ENCODE measurements at places on chromosomes 4 and X.

DNA sequence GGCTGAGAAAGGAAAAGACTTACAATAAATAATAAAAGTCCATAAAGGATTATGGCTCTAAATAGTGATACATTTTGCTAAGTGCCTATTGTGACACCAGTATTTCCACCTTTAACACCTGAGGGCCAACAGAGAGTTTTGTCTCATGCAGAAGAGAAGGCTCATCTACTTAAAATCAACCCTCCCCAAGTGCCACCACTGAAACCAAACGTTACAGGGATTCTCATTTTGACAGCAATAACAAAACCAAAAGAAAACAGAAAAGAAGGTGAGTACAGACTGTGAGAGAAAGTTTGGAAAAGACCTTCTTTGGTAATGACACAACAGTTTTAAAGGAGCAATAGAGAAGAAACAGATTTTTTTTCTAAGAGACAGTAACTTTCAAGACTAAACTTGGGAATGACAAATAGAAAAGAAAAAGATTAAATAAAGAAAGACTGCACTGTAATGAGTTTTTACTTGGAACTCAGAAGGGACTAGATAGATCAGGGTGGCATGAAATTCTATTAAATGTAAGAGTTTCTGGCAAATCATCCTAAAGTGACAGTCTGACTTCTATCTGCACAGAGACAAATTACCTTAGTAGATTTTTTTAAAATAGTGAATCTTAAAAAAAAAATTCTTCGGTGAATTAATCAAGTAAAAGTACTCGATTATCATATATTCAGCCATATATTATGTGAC lies 109.7 kb downstream of the ZNF827 start:
- DNase-seq = no peak

DNA sequence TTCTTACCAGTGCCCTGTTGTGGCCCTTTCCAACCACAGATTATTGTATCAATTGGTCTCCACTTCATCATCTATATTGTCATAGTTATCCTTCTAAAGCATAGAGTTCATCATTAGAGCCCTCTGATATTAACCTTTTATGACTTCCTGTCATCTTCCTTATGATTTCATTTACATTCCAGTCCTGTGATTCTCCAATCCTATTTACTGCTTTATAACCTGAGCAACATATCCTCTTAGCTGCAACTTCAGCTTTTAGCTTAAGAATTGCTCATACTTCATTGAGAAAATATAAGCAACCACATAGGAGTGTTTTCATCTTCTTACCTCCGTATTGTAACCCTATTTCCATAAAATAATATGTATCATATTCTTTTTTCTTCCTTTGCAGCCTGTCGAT lies 252.6 kb upstream of the CENPE start:
- DNase-seq = no peak

DNA sequence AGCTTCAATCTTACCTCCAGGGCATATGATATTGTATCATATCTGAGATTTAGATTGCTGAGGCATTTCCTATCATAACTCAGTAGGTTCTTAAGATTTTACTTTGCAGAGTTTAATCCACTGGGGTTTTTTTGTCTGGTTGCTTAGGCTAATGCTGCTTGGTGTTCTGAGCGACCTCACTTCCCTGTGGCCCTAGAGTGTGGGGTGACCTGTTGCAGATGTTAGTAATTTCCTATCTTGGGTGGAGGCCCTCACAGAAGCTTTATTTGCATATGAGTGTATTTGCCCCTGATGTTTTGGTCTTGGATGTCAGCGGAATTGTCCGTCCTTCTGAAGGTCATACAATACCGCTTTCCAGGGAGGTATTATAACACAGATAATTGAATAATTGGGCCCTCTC lies 137.1 kb downstream of the NDST3 start:
- DNase-seq = no peak

- no peak for DNase-seq
Observed at GRCh38 chrX:150094996-150095395, 156.7 kb upstream of the EOLA2 start.

GRCh38 chrX:121831601-121832000 lies 784.2 kb downstream of the GLUD2 start:
- DNase-seq = no peak

DNA sequence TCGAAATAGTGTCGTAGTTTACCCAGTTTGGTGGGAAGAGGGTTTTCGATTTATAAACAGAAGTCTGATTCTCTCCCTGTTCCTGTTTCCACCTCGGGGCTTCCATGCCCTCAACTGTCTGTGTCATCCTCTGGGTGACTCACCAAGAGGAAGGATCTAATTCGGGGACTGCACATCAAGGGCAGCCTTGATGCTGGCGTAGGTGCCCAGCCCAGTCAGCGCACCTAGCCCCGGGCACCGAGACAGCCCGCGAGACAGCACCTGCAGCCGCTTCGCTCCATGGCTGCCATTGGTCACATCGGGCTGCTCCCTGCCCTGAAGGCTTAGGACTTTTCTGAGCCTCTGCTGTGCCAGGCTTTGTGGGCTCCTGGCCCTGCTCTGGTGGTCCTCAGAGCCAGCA lies 7.7 kb downstream of the ABCD1 start:
- no peak for DNase-seq

DNA sequence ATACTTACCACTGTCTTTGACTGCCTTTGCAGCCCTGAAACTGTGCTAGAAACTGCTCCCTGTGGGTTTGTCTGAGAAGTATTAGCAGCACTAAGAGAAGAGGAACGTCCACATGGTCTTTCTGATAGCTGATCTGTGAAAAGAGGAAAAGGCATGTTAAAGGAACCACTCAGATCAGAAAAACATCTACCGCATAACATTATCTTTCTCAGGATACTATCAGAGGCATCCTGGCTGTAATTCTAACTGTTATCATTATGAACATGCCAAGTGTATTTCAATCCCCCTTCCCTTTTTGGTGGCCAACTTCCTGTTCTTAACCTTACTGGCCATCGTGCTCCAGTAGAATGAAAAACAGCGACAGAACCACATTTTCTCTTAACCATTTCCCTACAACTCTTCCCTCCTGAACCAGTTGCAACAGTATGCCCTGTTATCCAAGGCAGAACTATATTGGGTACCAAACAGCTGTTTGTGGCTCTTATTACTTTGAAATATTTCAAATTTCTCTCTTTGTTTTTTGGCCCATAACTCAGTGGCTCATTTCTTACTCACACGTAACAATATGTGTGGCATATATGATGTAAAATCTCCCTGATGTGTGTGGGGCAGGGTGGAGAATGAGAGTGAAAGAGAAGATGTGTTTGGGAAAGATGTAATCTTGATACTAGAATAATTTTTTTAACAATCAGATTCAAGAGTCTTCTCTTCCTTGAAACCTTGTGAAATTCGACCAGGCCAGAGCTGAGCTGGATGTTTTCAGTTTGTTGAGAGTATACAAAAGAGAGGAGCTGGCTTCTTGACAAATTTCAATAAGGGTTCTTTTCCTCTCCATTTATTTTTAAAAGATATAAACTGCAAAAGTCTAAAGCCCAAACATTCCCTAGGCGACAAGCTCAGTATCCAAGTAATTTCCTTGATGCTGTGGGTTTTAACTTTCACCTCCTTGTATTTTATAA lies 35.2 kb downstream of the ARHGEF6 start:
- DNase-seq = peak; percentile 98

GRCh38 chrX:94418065-94418464 lies 744.1 kb downstream of the FAM133A start:
- DNase-seq = no peak

DNA sequence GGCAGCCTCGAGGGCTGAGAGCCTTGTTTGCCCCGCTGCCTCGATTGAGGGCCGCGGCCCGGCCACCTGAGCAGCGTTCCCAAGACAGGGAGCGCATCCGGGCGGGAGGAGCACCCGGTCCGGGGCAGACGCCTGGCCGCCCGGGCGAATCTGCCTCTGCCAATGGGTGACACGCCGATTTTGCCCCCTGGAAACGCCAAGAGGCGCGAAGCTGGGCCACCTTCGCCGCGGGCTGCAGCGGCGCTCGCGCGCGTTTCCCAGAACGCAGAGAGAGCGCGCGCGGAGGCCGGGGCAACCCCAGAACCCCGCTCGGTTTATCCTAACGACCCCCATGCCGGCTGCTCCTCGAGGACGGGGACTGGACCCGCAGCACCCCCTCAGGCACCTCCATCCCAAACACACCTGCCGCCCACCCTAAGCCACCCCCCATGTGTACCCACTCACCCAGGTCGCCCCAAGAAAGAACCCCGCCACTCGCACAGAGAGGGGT lies 575 bp downstream of the MAP7D2 start:
- no peak for DNase-seq

GRCh38 chr4:169921732-169922131 lies 104.5 kb downstream of the MFAP3L start:
- no peak for DNase-seq

DNA sequence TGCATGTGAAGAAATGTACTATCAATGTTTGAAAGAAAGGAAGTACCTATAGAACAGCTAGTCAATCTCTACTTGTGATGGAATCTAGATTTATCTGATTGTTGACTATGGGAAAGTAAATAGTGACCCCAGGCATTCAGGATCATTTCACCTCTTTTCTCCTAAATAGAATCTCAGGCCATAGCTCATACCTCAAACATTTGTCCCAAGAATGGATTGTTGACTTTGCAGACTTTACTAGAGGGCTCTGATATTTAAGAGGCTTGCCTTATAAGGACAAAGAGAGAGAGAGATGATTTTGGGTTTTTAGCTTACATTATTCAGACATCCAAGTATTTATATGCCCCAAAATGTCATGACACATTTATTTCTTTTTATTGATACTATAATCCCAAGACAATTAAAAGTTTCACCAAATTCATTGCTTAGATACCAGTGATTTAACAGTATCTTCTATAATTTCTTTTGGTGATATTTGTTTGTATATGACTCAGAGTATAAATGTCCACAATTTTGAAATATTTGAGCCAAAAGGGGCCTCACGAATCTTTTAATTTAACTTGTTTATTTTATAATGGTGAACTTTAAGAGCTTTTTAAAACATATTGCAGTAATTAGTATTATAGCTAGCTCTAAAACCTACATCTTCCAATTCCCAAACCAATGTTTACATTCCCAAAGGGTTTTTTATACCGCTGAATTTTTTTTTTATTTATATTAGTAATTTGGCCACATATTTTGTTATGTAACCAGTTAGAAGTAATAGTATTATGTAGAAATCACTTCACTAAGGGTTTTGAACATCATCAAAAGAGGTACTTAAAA lies 614.1 kb downstream of the PCDH7 start:
- no peak for DNase-seq
